ENCODE measurements at places on chromosomes 2 and 18.

- DNase-seq = peak; percentile 33
These were observed 31.7 kb downstream of the NGEF start for GRCh38 chr2:232981356-232981755.

DNA sequence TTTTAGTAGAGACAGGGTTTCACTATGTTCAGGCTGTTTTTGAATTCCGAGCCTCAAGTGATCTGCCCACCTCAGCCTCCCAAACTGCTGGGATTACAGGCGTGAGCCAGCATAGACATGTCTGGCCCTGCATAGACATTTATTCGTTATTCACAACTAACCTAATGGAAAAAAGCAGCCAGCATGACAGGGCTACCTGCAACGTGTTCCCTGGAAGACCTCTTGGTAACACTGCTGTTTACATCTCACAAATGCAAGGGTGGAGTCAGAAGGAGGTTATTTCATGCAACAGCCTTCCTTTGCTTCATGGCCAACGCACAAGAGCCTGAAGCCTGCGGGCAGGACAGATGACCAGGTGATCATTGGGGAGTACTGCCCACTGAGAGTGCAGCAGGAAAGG lies 9.2 kb downstream of the SERPINE2 start:
- DNase-seq = no peak

GRCh38 chr2:144995482-144995881 lies 475.6 kb upstream of the ZEB2 start:
- DNase-seq = no peak

DNA sequence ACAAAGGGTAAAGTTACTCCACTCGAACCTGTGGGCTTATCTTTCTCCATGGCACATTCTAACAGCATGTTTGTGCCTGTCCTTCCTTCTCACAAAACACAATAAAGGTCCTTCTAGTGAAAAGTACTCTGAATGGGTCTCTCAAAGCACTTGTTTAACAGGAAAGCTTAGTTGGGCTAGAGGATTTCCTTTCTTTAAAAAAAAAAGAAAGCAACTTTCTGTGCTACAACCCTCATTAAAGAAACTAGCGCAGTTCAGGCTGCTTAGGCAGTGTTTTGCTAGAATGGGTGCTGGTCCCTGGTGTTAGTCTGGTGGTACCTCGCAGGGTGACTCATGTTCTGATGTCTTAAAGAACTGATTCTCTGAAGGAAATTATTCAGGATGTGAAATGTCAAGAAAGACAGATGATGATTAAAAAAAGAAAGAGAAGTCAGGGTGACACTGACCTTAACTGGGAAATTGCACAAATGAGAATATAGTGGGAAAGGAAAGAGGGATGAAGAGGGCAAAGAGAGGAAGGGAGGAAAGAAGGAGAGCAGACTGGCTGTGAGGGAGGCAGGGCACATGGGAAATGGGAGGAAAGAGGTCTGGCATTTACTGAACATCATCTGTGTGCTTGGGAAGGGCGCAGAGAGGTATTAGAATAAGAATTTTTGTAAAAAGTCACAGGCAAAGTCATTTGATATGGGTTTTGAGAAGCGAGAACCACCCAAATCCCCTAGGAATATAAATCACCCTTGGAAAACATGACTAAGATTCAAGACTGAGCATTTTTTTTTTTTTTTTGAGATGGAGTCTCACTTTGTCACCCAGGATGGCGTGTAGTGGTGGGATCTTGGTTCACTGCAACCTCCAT lies 74.9 kb downstream of the ATP8B1 start:
- no peak for DNase-seq

GRCh38 chr2:54466870-54467269 lies 10.7 kb downstream of the SPTBN1 start:
- no peak for DNase-seq

DNA sequence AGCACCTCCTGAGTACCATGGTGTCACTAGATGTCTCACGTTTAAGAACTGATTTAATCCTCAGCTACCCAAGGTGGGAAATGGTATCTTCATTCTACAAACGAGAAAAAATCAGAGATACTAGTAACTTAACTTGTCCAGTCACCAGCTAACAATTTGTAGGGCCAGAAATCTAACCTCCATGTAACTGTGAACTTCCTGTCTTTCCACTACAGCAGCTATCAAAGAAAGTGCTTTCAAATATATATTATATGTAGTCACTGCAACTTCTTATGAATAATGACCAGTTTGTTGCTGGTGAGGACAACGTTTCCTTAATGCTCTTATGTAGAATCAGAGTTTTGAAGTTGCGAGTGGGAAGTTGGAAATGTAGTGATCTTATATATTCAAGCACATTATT lies 1.9 kb downstream of the REV1 start:
- no peak for DNase-seq

- peak; percentile 37 for DNase-seq
These were observed 218.8 kb downstream of the DYSF start for GRCh38 chr2:71671895-71672825.

DNA sequence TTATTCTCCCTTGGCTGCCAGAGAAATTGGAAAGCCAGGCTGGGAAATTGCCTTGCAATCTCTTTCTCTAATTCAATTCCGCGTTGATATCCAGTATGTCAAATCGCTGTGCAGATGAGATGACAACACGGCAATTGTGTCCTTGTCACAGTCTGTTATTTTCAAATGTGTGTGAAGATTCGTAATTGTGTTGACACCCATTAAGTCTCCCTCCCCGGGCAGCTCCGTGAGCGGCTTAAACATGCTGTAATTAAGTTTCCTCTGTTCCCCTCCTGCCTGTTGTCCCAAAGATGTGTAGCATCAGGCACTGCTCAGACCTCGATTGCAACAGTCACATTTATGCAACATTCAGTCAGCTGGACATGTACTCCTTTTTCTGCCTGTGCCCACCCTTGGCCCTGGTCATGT lies 209.5 kb downstream of the LPIN1 start:
- DNase-seq = no peak

- DNase-seq = no peak
These were observed 42.6 kb downstream of the RALBP1 start for GRCh38 chr18:9517869-9518268.

- no peak for DNase-seq
These were observed 236.0 kb downstream of the CYRIA start for GRCh38 chr2:16429431-16430145.

- peak; percentile 51 for DNase-seq
These were observed 170.8 kb downstream of the PRKCE start for GRCh38 chr2:45822272-45822630.

- DNase-seq = no peak
These were observed 201.0 kb downstream of the RIT2 start for GRCh38 chr18:42914476-42914875.

- no peak for DNase-seq
These were observed 123.3 kb upstream of the SH3BP4 start for GRCh38 chr2:234828382-234829073.

- DNase-seq = no peak
These were observed 297.3 kb downstream of the ETAA1 start for GRCh38 chr2:67694445-67694844.

GRCh38 chr2:43078781-43079755 lies 147.3 kb downstream of the ZFP36L2 start:
- no peak for DNase-seq

GRCh38 chr2:11031876-11032275 lies 120.1 kb downstream of the KCNF1 start:
- DNase-seq = no peak

GRCh38 chr2:191789796-191790195 lies 57.1 kb downstream of the CAVIN2 start:
- DNase-seq = no peak

DNA sequence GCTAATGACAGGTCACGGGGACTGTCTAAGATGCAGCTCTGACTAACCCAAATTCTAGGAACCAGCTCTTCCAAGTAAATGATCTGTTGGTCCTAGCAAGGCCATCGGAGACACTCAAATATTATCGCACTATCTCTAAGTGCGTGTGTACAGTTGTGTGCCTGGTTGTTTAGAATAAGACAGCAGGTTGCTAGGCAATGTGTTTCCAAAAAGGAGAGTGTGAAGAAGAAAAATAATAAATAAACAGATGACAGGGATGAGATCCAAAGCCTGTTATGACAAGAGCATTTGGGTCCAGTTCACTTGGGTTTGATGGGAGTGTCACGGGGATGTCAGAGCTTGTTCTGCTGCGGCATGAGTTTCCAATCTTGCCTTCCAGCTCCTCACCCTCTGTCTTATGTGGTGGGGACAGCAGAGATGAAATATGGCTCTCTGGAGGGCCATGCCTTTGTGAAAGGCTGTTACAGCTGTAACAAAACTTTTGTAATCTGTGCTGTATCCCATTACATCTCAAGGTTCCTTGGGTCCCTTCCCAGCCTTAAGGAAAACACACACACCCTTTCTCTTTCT lies 127.5 kb upstream of the TNP1 start:
- no peak for DNase-seq

DNA sequence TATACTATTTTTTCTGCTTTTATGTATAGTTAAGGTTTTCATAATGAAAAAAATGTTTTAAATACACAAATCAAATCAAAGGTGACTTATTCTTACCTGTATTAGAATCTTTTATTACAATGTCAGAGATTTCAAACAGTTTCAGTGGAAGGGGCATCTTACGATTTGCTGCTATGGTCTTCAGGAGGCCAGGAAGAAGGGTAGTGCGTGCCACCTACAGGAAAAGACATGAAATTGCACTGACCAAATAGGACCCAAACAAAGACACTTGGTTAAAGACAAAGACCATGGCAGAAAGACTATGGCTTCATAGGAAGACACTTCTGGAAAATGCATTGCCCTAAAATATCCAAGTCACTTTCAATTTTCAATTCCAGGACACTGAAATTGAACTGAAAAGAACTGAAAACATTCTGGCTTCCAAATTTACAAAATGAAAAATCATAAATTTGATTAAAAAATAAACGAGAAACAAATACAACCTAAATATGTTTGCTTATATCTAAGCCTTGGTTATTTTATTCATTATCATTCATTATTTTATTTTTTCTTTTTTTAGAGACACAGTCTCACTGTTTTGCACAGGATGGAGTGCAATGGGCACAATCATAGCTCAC lies 42.1 kb downstream of the FARSB start:
- DNase-seq = no peak

- no peak for DNase-seq
These were observed 165.5 kb downstream of the GLI2 start for GRCh38 chr2:120901201-120901600.

- no peak for DNase-seq
These were observed 115.7 kb downstream of the MSH2 start for GRCh38 chr2:47518497-47519146.

DNA sequence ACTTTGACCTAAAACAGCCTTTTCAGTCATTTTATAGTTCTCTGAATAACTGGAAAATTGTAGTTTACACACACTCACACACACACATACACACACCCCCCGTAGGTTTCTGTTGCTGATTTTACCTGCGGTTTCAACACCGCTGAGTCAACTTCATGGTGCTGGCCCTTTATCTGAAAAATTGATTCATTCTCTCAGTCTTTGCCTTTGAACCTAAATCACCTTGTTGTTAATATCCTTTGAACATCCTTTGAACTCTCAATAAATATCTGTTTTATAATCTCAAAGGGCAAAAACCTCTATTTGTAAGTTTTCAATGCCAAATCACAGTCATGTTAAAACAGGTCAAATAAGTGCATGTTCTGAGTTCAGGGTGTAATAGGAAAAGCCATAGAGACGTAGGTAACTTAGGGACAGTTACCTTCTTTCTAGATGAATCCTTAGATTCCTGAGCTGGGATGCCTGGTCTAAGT lies 109.0 kb upstream of the BZW1 start:
- peak; percentile 70 for DNase-seq

- DNase-seq = no peak
These were observed 6.0 kb downstream of the LHCGR start for GRCh38 chr2:48749291-48750127.

- no peak for DNase-seq
These were observed 44.8 kb downstream of the CAB39 start for GRCh38 chr2:230757476-230757875.

GRCh38 chr2:238922435-238922834 lies 74.5 kb downstream of the TWIST2 start:
- no peak for DNase-seq

GRCh38 chr2:222854773-222855700 lies 5.8 kb upstream of the ACSL3 start:
- DNase-seq = no peak

- DNase-seq = no peak
These were observed 147.3 kb downstream of the IRS1 start for GRCh38 chr2:226652369-226652768.

DNA sequence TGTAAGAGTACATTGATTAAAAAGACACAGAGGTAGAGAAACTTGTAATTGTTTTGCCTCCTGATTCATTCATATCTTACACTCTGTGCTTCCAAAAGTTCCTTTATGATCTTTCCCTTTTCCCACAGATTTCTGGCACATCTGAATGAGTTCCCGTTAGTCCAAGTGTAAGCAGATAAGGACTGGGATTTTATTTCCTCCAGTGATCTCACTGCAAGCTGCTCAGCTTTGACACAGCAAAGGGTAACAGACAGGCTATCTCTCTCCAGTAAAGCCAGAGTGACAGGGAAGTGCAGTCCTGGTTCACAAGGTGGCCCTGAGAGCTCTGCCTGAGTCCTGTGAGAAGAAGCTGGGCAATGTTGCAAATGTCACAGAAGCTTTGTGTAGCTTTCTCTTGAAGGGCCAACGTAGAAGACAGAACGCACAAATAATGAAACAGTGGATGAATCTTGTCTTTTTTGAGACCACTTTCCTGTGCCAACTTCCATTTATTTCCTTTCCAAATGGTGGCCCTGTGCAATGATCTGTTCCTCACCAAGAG lies 32.5 kb upstream of the KCNE4 start:
- no peak for DNase-seq

GRCh38 chr2:188898261-188898660 lies 75.9 kb upstream of the COL3A1 start:
- no peak for DNase-seq

GRCh38 chr2:156182132-156182531 lies 150.4 kb downstream of the NR4A2 start:
- no peak for DNase-seq

DNA sequence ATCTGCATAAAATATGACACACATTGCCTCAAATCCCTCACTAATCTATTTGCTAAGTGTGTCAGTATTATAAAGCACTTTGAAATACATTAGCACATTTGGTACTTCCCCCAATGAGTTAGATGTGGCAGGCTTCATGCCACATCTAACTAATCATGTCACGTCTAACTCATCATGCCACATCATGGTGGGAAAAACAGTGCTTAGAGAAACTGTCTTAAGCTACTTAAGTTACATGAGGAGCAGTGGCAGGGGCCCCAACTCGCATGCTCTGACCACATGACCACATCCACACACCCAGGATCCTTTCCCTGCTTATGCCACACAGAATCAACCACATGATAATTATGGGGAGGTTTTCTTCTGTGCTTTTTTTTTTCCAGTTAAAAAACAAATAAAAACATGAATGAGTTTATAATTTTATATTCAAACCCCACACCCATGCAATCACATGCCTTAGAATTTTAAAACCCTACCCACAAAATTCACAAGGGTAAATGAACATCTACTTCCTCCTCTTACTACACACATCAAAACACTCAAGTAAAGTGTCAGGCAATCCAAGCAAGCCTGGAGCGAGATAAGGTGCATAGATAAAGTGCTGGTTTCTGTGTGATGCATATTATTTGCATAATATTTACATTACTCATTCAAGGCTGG lies 1.6 kb downstream of the ABCA12 start:
- DNase-seq = no peak

GRCh38 chr18:68399721-68400120 lies 315.2 kb downstream of the TMX3 start:
- DNase-seq = no peak
